ENCODE measurements at places on chromosomes 12 and 14.

DNA sequence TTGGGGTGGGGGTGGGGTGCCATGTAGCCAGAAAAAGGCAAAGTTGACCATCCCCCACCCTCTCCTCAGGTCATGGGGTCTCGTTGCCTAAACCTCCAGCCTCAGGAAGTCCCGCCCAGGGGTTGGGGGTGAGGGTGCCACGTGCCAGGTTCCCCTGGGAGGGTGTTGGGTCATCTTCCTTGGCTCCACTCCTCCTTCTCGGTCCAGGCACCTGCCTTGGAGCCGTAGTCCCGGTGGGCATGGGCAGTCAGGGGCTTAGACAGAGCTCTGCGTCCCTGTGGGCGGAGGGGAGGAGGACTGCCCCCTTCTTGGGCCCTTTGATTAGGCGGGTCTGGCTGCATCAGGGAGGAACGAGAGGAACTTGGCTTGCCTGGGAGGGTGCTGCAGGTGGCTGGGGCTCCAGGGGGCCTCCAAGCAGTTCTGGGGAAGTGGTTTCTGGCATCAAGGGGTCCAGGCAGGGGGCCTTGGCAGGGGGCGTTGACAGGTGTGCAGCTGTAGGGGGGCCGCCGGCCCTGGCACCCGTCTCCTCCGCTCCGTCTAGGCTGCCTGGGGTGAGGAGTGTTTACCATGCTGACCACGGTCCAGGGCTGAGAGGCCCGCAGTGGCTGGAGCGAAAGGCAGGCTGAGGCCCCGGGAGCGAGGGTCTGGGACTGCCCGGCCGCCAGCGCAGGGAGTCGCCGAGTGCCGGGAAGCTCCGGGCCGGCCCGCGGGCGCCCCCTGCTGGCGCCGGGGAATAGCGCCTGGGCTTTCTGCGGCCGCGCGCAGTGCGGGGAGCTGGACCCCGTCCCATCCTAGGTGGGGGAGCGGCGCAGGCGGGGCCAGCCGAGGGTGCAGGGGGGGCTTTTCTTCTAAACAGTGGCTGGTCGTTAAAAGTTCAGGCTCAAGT is 7.9 kb downstream of the SETD1B start:
- peak; percentile 52 for DNase-seq

DNA sequence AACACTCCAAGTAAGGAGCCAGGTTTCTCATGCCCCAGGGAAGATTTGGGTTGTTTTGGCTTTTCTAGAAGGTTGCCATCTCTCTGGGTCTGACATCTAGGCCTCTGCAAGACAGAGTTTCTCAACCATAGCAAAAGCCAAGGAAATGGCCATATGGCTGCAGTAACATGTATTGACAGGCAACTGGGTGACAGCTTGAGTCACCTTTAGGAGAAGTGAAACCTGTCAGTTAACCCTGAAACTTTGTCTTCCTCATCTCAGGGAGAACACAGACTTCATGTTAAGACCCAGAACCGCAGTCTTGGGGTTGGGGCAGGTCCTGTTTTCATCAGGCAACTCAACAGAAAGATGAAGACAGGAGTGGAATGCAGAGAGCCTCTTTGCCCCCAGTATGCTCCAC is 46.0 kb upstream of the PLBD1 start:
- no peak for DNase-seq

GRCh38 chr14:55843718-55844403 is 263.9 kb downstream of the KTN1 start:
- DNase-seq, result no peak

DNA sequence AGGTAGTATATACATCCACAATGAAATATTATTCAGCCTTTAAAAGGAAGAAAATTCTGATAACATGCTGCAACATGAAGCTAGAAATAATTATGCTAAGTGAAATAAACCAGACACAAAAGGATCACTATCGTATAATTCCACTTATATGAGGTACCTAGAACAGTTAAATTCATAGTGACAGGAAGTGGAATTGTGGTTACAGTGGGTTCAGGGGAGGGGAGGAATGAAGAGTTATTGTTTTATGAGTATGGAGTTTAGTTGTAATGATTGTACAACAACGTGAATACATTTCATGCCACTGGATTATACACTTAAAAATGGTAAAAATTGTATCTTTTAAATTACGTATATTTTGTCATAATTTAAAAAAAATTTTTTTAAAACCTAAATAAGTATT is 21.0 kb downstream of the EEA1 start:
- DNase-seq, result no peak

DNA sequence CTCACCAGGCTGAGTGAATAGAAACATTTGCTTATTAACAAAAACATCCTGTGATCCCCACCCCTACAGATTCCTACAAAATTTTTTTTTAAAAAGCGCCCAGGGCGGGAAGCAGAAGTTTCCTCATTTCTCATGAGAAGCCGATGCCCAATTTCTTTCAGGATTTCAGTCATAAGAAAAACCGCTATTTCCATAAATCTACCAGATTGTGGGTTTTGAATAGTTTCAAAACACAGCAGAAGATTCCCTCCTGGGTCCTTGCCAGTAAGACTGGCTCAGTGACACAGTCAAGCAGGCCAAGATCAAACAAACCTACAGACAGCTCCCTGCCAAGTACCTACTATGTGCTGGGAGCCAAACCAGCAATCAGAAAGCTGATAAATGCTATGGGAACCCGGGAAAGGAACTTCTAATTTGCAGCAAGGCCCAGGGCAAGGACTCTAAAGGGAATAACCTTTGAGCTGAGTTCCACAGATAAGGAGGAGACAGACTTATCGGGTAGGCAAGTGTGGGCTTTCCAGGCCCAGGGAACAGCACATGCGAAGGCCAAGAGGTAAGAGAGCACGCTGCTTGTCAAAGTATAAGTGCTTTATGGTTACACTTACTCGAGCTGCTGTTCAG is 68.7 kb downstream of the CCDC88C start:
- DNase-seq, result no peak

GRCh38 chr12:69779928-69780327 is 41.3 kb downstream of the RAB3IP start:
- no peak for DNase-seq

- DNase-seq, result no peak
Observed at GRCh38 chr14:103020271-103021170, 36.8 kb downstream of the CDC42BPB start.

Measured in activated gamma-delta T cell treated with anti-CD3 and anti-CD28 coated beads, Interleukin-2, amount 50 U/mL, for 16 hours (primary cell).